ENCODE measurements at places on chromosomes 2 and 18.

DNA sequence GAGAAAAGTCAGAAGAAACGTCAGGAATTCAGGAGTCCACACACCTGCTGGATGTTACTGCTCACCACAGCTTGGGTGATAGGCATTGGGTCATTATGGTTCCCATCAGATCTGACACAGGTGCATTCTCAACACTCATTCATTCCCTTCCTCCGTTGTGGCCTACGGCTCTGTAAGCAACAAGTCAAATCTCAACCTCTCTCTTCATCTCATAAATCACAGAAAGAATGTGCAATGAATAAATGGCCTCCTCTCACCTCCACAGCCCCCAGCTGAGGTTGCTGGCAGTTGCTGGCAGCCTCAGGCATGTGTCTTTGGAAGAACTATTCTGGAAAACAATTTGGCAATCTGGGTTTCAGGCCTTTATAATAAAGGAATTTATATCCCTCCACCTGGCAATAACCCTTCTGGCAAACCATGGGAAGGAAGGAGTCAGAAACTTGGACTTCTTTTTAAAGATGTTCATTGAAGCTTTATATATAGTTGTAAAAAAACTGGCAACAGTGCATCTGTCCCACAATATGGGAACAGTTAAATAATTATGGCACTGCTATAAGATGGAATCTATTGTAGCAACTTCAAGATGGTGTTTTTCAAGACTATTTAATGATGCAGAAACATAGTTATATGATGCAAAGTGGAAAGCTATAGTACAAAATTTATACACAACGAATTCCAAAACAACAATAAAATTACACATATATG, 175.4 kb downstream of the ANAPC1 start:
- DNase-seq: no peak

DNA sequence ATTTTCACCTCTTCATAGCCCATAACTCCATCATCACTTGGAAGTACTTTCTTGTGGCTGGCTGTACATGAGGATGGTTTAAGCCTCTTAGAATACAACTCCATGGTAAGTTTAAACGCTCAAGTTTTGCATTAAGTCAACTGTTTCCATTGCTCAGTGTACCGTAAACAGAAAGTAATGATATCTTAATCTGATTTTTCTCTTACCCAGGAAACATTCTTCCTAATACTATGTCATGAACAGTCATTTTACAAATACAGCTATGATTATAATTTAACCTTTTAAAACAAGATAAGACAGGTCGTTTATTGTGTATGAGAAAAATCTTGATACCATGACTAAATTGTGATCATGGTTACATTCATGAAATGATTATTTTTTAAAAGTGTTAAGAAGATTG, 11.6 kb upstream of the DYNC2LI1 start:
- DNase-seq: no peak

DNA sequence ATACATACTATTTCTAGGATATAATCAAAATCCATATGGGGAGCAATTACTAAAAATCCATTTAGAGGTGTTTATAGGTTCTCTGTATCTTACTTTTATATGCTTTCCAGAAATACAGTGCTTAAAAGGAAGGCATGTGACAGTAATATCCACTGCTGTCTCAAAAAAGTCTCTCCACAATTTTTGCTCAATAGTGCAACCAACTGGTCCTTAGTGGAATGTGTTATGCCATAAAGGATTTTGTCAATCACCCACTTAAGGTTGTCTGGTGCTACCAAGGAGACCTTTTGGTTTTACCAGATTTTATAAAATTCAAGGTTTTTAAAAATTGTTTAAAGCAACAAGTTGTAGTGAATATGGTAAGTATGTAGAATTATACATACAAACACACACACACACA, 328.5 kb upstream of the DSEL start:
- DNase-seq: no peak

GRCh38 chr2:128642821-128643220, 324.2 kb upstream of the HS6ST1 start:
- DNase-seq: no peak

DNA sequence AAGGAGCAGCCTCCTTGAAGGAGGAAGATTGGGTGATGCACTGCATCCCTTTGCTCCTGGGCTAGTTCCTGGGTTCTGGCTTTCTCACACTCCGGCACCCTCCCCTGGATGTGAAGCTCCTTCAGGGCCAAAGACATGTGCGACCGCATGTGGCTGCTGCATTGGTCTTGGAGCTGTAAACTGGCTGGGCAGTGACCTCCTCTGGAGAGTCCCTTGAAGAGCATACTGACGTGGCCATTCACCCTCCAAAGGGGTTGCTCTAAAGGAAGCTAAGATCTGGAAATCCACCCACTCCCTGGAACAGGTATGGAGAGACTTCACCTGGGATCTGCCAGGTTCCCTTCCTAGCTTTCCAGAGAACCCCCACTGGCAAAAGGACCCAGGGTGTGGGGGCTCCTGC, 62.1 kb downstream of the TMEM17 start:
- DNase-seq: no peak

GRCh38 chr2:112936927-112937232, 25.9 kb downstream of the IL37 start:
- DNase-seq: no peak

GRCh38 chr2:188976545-188977268, 2.5 kb downstream of the COL3A1 start:
- no peak for DNase-seq

- no peak for DNase-seq
These were observed 513.6 kb downstream of the STK39 start for GRCh38 chr2:167733747-167734146.

DNA sequence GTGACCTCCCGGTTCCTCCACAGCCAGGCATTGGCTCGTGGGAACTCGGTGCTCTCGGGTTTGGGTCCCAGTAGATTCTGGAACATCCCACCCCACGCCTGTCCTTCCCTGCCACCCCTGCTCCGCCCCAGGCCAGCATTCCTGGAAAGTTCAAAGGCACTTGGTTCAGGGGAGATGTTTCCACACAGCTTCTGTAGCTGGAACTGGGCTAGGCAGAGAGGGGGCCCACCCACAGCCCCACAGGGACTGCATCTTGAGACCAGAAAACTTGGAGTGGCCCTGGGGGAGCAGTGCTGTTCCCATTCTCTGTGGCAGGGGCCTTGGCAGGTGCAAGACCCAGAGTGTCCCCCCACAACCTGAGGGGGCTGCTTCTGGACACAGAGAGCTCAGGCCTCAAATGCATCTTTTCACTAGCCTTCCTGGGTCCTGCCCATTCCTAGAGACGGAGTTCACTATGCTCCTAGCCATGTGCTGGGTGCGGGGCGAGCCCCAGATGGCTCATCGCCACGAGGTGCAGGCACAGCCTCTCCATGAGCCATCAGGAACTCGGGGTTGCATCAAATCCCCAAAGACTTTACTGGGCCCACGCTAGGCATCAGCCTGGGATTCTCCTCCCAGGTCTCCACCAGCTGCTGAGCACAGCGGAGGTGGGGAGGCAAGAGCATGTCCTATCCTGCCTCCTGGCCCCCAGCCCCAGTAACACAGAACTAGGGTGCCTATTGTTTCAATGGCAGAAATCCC, 68.7 kb downstream of the ZFP36L2 start:
- DNase-seq: no peak

- no peak for DNase-seq
These were observed 32.5 kb downstream of the MERTK start for GRCh38 chr2:111930875-111931274.

Data from stimulated activated CD4-positive, alpha-beta T cell treated with anti-CD3 and anti-CD28 coated beads, Interleukin-2, amount 100 ng/mL, for 24 hours (primary cell).